Posterior cingulate gyrus (tissue), 11 donors: ENCODE measurements at places on chromosomes 5 and 9.

DNA sequence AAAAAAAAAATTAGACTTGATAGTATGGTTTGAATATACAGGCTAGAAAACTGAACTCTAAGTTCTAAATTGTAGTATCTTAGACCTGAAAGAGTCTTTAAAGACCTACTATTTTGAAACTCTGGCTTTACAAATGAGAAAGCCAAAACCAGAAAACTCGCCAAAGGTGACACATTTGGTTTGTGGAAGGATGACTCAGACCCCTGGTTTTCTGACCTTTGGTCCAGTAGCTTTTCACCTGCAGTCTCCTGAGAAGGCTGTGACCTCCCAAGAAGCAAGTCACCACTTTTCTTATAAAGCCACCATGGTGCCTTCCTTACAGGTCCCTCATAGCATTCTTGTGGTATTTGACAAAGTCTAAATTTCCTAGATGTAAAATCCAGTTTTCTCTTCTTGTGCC is 102.1 kb upstream of the CEP78 start:
- DNase-seq, result no peak

GRCh38 chr9:18566121-18566520 is 92.2 kb downstream of the ADAMTSL1 start:
- DNase-seq, result no peak

GRCh38 chr9:6272229-6272598 is 56.0 kb upstream of the TPD52L3 start:
- DNase-seq, result no peak

DNA sequence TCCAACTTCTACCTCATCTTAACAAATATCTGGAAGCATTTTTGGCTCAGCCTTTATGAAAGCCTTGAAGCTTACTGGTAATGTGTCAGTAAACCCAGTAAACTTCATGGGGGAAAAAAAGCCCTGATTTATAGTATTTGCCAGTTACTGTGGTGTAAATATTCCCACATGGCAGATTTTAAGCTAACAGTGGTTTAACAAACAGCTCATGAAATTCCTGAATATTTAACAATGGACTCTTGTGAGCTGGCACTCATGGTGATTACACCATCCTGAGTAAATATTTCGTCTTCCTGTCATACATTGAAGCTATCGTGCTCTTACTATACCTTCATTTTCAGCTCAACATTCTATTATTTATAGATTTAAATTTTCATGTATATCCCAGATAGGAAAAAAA is 57.0 kb upstream of the ACOT12 start:
- DNase-seq, result no peak

DNA sequence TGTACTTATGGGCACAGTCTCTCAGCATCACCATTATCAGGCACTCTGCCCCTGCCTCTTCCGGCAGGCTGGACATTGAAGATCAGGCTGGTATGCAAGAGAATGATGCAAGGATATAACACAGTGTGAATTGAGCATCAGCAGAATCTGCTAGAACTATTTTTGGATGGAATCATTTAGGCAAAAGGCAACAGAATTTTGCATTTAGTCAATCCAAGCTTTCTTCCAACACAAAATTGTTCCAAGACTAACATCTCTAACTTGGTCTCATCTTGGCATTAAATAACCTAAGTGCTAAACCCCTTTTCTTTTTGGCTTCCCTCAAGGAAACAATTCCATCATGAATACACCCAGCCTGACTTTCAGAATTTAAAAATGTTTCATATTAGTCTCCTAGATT is 339.9 kb downstream of the PRELID2 start:
- no peak for DNase-seq
